AG04449 (cell line): ENCODE measurements at places on chromosomes 3 and 15.

DNA sequence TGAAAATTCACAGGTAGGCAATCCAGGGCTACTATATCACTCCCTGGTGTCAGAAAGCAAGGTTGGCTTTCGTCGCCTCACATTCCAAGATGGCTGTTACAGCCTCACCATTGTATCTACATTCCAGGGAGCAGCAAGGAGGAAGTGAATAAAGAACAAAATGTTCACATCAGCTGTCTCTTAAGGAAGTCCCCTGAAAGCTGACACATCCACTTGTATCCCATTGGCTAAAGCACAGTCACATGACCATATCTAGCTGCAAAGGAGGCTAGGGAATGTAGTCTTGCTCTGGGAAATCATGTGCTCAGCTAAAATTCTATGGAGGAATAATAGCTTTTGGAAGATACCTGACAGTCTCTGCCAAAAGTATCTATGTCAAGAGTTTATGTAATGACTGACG is 12.8 kb upstream of the GATA2 start:
- DNase-seq, result no peak

DNA sequence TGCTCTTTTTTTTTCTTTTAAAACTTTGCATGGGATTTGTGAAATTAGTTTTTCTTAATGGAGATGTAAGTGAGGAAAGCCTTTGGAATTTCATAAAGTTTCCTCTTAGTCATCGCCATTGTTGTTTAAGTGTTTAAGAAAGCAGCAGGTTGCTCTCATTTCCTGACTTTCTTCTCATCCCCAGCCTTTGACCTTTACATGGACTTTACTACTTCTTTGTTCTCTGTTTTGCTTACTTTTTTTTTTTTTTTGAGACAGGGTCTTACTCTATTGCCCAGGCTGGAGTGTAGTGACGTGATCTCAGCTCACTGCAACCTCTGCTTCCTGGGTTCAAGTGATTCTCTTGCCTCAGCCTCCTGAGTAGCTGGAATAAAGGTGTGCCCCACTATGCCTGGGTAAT is 38.6 kb downstream of the FBXL2 start:
- DNase-seq, result no peak

GRCh38 chr3:12932347-12932746 is 91.0 kb upstream of the RPL32 start:
- no peak for DNase-seq

- no peak for DNase-seq
Observed at GRCh38 chr3:77449459-77450350, 409.8 kb downstream of the ROBO2 start.

DNA sequence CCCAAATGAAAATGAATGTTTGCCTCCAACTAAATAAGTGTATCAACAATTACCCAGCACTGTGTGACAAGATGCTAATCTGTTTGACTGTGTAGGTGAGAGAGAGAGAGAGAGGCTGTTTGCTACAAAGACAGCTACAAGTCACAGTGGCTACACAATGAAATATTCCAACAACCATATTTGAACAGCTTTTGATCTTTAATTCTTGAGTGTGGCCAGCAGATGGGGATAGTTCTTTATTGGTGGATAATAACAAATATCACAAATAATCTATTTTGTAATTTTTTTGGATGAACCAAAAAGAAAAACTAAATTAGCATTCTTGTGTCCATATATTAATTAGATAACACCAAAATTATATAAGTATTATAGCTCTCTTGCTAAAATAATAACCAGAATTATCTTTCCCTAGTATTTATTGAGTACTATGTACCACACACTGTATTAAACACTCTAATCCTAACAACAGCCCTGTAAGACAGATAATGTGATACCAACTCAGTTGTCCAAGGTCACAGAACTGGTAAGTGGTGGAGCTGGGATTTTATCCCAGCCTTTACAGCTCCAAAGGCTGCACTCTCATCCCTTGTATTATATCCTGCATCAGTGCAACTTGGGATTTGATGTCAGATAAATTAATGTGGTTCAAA is 61.9 kb upstream of the C3orf80 start:
- no peak for DNase-seq

DNA sequence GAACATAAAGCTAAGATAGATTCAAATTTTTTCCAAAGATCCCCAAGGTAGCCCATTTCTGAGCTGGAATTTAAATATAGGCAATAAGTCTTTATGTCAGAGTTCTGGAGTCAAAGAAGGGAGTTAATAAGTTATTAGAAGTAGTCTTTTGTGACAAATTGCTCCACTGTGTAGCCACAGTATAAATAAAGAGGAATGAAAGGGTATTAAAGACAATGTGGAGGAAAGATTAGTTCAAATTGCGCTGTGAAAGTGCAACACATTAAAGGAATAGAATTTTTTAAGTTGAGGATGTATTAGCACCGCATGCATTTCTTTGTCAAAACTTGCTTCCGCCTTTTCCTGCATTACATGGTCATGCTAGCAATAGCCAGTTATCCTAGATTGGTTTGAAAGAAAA is 666.6 kb upstream of the CCDC54 start:
- DNase-seq, result no peak

DNA sequence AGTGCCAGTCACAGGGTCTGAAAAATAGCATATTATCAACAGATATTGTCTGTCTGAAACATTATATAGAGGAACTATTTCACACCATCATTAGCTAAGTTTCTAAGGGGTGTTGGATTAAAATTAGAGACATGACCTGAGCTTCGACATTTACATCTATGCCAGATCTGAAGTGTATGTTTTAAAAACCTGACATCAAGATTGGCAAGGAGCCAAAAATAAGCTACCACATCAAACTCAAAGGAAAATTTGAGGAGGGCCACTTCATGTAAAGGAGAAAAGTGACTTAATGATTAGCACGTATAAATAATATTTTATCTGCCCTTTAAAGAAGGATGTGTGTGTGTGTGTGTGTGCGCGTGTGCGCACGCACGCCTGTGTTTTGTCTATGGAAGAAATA is 752.0 kb upstream of the GRM7 start:
- DNase-seq, result no peak

DNA sequence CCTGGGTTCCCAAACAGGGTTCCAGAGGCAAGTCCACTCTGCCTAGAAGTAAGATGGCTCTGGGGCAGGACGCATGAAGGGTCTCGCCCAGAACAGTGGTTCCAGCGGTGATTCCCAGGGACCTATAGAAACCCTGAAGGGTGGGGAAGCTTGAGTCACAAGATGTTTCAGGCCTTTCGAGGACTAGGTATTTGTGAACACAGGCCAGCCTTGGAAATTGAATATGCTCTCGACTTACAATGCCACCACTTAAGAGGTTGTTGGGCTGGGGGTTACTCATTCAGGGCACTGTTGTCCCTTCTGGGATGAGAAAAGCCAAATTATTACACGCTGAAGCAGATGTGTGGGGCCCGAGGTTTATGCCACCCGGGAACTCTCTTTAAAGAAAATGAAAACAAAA is 152.0 kb downstream of the TJP1 start:
- no peak for DNase-seq

DNA sequence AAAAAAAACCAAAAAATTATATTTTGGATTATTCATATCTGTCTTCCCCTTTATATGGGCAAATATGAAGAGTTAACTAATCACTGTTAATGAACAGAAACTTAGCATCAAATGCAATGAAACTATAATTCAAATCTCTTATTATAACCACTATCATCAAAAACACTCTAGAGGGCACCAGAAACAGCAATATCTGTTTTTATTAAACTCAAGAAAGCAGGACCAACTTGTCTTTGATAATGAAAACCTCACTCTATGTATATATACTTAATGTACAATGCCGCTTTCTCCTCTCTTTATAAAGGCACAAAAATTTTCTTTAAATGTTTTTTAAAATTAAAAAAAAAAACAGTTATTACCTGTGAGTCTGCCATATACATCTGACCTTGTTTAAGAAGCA is 92.7 kb downstream of the UACA start:
- no peak for DNase-seq

DNA sequence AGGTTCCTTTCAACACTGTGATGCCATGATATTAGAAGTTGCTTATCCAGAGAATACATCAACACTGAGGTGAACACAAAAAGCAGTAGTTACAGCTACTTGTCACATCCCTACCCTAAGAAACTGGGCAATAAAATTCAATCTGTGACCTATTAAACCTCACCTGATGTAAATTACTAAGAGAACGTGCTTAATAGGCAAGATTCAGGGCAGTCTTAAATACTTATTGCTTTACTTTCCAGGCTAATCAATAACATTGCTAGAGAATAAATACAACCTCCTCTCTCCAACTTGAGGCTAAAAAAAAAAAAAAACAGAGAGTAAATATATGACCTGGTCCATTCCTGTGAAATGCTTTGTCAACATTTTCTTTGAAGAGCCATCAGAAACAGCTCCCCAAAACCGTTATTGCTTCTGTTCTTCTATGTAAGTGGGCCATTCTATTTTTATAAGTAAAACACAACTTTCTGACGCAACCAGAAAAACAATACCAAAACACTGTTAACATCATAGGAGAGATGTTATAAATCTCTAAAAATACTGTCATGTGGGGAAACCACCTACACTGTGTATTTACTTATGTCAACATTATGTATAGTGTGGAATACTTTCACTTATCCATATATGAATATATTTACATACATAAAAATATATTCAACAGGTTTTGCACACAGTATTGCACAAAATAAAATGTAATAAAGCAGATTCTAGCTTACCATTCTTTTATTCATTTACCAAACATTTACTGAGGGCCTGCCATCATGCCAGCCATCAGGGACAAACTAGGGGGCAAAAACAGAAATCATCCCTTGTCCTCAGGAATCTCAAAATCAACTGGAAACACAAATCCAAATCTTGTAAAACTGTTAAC is 2.7 kb downstream of the NKIRAS1 start:
- no peak for DNase-seq

DNA sequence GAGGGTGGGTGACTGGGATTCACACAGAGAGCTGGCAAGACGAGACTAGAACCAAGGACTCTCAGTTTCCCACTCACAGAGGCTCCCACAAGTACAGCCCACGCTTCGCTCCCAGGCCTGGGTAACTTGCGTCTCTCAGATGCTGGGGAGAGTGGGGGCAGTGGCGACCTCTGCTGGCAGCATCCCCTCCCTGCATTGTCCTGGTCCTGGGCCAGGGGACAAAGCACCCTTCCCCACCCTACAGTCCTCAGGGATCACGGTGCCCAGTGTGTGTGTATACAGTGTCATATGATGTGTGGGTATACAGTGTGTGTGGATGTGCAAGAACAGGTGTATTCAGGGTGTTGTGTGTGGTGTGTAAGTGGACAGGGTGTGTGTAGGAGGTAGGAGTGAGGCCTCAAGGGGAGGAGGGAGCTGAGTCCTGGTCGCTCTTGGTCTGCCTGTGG is 12.8 kb downstream of the VILL start:
- DNase-seq, result no peak

- DNase-seq, result no peak
Observed at GRCh38 chr3:57069503-57069902, 9.0 kb downstream of the SPATA12 start.

GRCh38 chr3:12388185-12388584 is 96.1 kb upstream of the TSEN2 start:
- no peak for DNase-seq

DNA sequence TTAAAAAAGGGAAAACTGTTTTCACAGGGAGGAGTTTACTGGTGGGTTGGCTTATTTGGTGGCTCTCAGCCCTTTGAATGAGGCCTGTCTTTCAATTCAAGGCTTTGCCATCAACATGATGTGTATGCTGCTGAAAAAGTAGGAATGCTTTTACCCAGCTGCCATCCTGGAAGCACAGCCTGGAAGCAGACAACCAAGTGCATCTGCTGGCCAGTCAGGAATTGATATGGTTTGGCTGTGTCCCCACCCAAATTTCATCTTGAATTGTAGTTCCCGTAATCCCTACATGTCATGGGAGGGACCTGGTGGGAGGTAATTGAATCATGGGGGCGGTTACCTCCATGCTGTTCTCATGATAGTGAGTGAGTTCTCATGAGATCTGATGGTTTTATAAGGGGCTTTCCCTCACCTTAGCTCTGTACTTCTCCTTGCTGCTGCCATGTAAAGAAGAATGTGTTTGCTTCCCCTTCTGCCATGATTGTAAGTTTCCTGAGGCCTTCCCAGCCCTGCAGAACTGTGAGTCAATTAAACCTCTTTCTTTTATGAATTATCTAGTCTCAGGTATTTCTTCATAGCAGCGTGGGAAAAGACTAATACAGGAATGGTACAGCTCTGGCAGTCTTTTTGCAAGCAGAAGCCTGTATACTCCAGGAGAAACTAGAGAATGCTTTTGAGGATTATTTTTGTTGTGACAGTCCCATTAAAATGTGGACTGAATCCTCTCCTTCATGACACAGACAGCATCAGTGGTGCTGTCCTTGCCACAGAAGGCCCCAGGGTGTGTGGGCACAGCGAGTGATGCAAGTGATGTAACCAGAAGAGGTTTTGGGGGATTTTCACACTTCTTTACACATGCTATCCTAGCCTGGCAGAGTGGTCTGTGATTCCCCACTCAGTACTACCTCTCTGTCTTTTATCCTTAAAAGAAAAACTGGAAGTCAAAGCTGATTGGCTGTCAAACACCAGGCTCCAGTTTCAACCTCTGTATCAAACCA is 20.0 kb downstream of the PLCL2 start:
- DNase-seq, result no peak

- DNase-seq, result no peak
Observed at GRCh38 chr15:27427276-27427675, 456.3 kb downstream of the GABRG3 start.

GRCh38 chr15:79206940-79207339 is 75.6 kb upstream of the ANKRD34C start:
- DNase-seq, result no peak

DNA sequence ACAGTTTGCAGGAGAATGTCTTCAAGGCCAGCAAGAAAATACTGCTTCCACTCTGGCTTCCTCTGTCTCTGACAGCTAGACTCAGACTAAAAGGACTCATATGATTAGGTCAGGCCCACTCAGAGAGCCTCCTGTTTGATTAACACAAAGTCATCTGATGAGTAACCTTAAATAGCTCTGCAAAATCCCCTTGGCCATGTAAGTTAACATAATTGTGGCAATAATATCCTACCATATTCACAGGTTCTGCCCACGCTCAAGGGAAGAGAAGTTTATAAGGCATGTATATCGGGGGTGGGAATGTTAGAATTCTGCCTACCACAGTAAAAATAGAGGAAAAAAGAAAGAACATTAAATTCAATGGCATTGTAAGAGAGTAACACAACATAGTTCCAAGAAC is 20.6 kb upstream of the HHATL start:
- DNase-seq, result no peak

- DNase-seq, result no peak
Observed at GRCh38 chr3:128113817-128114794, 9.5 kb downstream of the RUVBL1 start.

DNA sequence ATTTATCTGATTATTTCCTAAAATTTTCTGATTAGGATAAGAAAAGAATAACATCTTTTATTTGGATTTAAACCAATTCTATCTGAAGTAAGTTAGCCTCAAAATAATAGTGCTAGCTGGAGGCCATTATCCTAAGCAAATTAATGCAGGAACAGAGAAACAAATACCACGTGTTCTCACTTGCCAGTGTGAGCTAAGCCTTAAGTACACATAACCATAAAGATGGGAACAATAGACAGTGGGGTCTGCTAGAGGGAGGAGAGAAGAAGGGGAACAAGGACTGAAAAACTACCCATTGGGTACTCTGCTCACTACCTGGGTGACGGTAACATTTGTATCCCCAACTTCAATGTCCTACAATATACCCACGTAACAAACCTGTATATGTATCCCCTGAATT is 31.3 kb upstream of the LYSMD4 start:
- no peak for DNase-seq

- no peak for DNase-seq
Observed at GRCh38 chr3:181713280-181713647, 1.5 kb downstream of the SOX2 start.
